Activated T-helper 1 cell treated with anti-CD3 and anti-CD28 coated beads, Interleukin-2, amount 50 U/mL, for 16 hours (primary cell): ENCODE measurements at places on chromosomes 3 and 15.

DNA sequence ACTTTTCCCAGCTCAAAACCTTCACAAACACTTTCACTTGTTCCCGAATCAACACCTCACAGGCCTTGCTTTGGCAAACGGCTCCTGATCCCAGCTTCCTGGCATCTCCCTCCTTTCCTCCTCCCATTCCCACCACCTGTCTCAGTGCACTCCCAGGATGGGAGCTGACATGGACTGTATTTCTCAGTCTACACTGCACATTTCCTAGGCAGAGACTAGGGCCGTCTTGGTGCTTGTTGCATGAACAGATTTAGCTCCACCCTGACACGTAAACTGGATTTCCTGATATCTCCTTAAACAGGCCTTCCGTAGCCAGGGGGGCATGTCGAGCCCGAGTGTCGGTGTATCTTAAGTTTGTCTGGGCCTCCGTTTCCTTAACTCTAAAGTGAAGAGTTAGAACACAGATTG is 790 bp upstream of the WHAMM start:
- DNase-seq = no peak

DNA sequence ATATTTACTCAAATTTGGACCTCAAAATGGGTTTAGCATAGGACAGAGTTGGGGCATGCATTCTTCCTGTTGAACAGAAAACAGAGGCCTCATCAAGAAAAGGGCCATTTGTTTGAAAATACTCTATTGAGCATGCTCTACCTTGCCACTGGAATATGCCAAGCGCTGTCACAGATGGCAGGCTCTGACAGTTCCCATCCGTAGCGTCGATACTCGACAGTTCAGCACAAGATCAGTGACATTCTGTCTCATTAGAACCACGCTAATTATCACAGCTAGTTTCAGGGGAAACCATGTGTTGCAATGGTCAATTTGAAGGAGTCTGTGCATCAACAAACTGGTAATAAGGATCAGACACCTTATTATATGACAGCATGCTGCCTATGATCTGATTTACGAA is 54.5 kb downstream of the SATB1 start:
- no peak for DNase-seq

- no peak for DNase-seq
These were observed 22.0 kb upstream of the PIGZ start for GRCh38 chr3:196990601-196991007.

- DNase-seq = no peak
These were observed 86.4 kb downstream of the PCCB start for GRCh38 chr3:136336329-136337100.

- DNase-seq = no peak
These were observed 5.5 kb upstream of the PLXND1 start for GRCh38 chr3:129611812-129612533.

DNA sequence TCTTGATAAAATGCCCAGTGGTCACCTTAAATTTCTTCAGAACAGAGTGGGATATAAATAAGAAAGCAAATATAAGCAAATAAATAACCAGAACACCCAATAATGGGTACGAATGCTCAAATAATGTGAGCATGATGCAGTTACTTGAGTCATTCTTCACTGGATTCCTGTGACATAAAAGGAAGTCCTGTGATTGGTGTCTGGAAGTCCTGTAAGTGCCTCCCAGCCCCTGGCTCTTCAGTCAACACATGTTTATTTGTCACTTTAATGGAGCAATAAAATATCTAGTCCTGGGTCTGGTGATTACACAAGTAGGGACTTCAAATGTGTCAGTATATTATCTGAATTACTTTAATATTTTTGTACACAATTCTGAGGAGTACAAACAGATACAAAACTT is 30.4 kb downstream of the TMEM212 start:
- no peak for DNase-seq

GRCh38 chr3:49563766-49564165 is 9.5 kb downstream of the BSN start:
- DNase-seq = no peak

DNA sequence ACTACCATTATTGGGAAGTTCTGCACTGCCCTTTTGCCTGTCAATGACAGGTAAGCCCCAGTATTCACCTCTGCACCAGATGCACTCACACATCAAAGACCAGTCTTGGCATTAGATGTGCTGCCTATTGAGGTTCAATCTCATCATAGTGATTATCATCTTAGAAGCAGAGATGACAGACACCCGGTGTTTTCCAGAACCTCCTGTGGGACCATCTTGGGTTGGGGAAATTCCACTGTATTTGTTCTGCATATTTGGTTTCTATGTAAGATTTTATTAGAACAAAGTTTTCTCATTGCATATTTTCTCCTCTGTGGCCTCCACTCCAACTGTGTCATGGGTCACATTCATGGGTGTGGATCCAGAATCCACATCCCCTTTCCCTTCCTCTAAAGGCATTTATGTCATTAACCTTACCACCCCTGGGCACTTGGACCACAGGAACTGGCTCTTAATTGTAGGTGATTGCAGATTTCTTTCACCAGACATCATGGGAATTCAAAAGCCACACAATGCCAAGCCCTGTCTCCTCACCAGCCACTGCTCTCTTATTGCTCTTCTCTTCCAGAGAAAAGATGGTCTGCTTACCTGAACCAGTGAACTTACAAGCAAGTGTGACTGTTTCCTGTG is 31.2 kb downstream of the PLA1A start:
- DNase-seq = no peak

DNA sequence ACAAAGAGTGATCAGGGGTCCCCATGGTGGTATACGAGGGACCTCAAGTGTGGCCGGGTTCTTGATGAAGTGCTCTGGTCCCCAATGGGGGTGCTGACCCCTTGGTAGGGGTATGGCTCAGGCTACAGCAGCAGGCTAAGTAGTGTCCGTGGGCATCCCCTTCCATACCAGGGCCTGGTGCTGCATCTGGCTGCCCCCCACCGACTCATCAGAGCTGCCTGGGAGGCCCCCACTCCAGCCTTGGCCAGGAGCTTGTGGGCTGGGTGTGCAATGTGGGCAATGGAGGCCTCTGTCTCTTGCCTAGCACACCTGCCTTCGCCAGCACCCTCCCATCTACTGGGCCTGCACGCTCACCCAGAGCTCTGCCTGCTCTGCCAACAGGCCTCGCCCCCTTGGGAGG is 59.0 kb upstream of the SEC13 start:
- no peak for DNase-seq

DNA sequence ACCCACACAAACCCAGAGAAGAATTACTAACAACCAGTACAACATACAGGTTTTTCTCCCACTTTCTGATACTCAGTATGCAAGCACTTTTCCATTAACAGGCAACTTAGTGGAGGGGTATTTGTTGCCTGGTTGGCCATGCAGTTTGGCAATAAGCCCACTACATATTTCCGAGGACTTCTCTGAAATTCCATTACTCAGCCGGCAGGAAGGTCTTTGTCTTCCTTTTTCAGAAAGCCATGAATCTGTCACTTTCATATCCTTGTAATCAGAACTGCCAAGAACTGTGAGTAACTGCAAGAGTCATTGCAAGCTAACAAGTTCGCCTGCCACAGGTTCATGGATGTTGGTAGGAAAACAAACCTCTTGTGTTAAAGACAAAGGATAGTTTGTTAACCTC is 422.3 kb upstream of the ROBO1 start:
- no peak for DNase-seq

DNA sequence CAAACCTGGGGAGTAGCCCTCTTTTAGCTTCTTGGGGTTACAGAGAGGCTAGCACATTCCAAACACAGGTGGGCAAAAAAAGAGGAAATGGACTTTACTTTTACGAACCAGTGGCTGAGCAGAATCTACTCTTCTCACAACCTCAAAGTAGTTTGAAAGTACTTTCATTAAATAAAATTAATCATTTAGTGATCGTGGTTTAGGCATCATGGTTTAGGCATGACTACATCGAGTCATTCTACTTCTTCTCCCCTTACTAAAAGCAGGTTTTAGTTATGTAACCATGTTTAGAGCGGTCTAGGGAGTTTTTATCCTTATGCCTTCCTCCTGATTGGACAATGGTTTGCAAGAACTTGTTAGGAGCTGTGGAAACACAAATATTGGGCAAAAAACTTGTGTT is 2.5 kb upstream of the GREM1 start:
- no peak for DNase-seq

DNA sequence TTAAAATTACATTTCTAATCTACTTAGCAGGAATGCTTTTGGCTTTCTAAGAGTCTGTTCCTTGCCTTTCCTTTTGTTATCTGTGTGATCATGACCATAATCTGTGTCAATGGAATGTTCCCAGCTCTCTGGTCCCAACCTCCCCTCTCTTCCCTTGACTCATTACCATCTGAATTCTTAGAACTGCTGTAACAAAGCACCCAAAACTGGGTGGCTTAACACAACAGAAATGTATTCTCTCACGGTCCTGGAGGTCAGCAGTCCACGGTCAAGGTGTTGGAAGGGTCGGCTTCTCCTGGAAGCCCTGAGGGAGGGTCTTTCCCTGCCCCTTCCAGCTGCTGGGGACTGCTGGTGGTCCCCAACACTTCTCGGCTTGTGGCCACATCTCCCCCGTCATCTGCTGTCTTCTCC is 81.1 kb downstream of the LRRK1 start:
- DNase-seq = no peak

GRCh38 chr15:101492766-101493692 is 3.5 kb upstream of the PCSK6 start:
- no peak for DNase-seq
